ENCODE measurements at places on chromosomes 2 and 18. TPM values are rescaled to one million over a fixed set of nuclear protein-coding genes. Genes with fewer than 3 reads are reported as not detected.

BMP10 gene
- total RNA-seq: not detected

TANC1 gene
- total RNA-seq: 13.1 TPM

MATN3 gene
- total RNA-seq: 3.9 TPM

PFN4 gene
- total RNA-seq: 0.17 TPM

UGT1A4 gene
- not detected for total RNA-seq

CRYGC gene
- total RNA-seq: not detected

MAT2A gene
- 86.1 TPM for total RNA-seq

MEIS1 gene
- 44.3 TPM for total RNA-seq

GAREM2 gene
- 0.45 TPM for total RNA-seq

CFC1 gene
- not detected for total RNA-seq

ORC4 gene
- total RNA-seq: 42.2 TPM

DNAJC5G gene
- total RNA-seq: not detected

FHOD3 gene
- 2.9 TPM for total RNA-seq

NEB gene
- 0.17 TPM for total RNA-seq

QPCT gene
- total RNA-seq: 1.5 TPM

CDH19 gene
- not detected for total RNA-seq

CNRIP1 gene
- total RNA-seq: 62.9 TPM

RPRD1A gene
- total RNA-seq: 28.1 TPM

HOXD10 gene
- total RNA-seq: not detected

DDX18 gene
- total RNA-seq: 25.1 TPM

TMEM247 gene
- not detected for total RNA-seq

CASP10 gene
- total RNA-seq: 1.5 TPM

RAX gene
- total RNA-seq: not detected

CFAP221 gene
- not detected for total RNA-seq

SAG gene
- total RNA-seq: not detected

Data from bronchus fibroblast of lung (primary cell).